ENCODE measurements at places on chromosomes 3 and 15. TPM values are rescaled to one million over a fixed set of nuclear protein-coding genes. Genes with fewer than 3 reads are reported as not detected.

- peaks cover 8% of the 10 kb centered on the region for H3K36me3 ChIP-seq
- H3K4me1 ChIP-seq = peaks cover 25% of the 10 kb centered on the region
- peak; percentile 41 for DNase-seq
- H3K27me3 ChIP-seq = no peaks in the 10 kb centered on the region
- H3K27ac ChIP-seq = peak overlapping the region; percentile 85
Measured at GRCh38 chr3:179072100-179072438, 460 bp upstream of the ZMAT3 start.

DNA sequence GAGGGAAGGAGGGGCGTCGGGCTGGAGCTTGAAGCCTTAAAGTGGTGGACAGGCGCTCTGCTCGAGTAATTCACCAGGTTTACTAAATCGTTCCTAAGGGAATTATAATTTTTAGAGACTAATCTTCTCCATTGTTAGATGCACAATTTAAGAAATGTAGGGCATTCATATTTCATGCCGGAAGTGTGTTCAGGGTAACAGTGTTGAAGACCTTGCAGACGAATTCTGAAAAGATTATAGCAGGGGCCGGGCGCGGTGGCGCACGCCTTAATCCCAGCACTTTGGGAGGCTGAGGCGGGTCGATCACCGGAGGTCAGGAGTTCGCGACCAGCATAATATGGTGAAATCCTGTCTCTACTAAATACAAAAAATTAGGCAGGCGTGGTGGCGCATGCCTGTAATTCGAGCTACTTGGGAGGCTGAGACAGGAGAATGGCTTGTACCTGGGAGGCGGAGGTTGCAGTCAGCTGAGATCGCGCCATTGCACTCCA is 365 bp upstream of the GTF2A2 start:
- H3K27me3 ChIP-seq = no peaks in the 10 kb centered on the region
- peaks cover 15% of the 10 kb centered on the region for H3K36me3 ChIP-seq
- no peak overlapping the region for H3K4me3 ChIP-seq
- DNase-seq = peak; percentile 6

DNA sequence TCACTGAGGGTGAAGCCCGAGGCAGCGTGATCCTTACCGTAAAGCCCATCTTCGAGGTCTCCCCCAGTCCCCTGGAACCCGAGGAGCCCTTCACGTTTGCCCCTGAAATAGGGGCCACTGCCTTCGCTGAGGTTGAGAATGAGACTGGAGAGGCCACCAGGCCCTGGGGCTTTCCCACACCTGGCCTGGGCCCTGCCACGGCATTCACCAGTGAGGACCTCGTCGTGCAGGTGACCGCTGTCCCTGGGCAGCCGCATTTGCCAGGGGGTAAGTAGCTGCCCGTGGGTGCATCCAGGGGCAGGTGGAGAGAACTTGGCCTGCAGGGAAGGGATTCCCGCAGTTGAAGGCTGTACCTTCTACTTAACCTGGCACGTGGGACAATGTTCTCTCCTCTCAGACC is 42.4 kb downstream of the ACAN start:
- no peak overlapping the region for H3K4me3 ChIP-seq
- peaks cover 10% of the 10 kb centered on the region for H3K4me1 ChIP-seq
- peaks cover 3% of the 10 kb centered on the region for H3K27me3 ChIP-seq
- no peak for DNase-seq
- peak overlapping the region; percentile 23 for H3K27ac ChIP-seq

DNA sequence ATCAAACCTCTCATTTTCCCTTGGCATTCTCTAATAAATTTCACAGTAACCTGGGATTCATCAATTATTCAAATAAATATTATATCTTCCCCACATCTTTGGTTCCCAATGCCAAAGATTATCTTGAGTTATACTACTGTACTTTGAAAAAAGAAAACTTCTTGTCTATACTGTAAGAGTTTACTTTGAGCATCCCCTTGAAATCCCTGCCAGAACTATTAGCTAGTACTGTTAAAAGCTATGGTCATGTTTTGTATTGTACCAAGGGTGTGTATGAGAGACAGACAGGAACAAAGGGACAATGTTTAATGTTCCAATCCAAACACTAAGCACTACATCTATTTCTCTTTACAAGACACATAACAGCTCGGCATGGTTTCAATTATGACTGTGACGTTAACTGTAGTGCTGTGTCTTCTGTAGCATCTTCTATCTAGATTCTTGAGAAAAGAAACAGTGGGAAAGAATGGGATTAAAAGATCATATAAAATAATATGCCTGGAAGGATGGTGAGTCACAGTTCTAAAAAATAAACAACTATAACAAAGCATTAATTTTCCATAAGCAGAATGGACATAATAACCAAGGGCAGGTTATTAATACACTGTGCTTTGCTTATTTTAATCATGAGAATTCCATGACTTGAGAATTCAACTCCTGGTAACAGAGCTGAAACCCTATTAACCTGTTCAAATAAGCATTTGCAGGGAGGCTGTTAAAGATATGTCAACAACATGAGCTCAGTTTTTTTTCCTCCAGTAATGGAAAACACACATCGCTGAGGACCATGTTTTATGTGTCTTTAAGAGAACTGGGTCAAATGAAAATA is 71.1 kb downstream of the ALDH1A2 start:
- H3K27me3 ChIP-seq = peaks cover 47% of the 10 kb centered on the region
- H3K36me3 ChIP-seq = no peaks in the 10 kb centered on the region
- no peak for DNase-seq
- H3K27ac ChIP-seq = no peak overlapping the region
- H3K4me3 ChIP-seq = no peak overlapping the region
- no peaks in the 10 kb centered on the region for H3K4me1 ChIP-seq

GRCh38 chr3:79005084-79005483 is 762.7 kb downstream of the ROBO1 start:
- no peak overlapping the region for H3K27ac ChIP-seq
- H3K4me1 ChIP-seq = peaks cover 6% of the 10 kb centered on the region
- DNase-seq = no peak

- H3K4me3 ChIP-seq = peak overlapping the region; percentile 98
- peak; percentile 44 for DNase-seq
- no peaks in the 10 kb centered on the region for H3K27me3 ChIP-seq
- H3K36me3 ChIP-seq = peaks cover 36% of the 10 kb centered on the region
- peaks cover 37% of the 10 kb centered on the region for H3K4me1 ChIP-seq
Measured at GRCh38 chr3:57557085-57557537, 1.0 kb downstream of the PDE12 start.

DNA sequence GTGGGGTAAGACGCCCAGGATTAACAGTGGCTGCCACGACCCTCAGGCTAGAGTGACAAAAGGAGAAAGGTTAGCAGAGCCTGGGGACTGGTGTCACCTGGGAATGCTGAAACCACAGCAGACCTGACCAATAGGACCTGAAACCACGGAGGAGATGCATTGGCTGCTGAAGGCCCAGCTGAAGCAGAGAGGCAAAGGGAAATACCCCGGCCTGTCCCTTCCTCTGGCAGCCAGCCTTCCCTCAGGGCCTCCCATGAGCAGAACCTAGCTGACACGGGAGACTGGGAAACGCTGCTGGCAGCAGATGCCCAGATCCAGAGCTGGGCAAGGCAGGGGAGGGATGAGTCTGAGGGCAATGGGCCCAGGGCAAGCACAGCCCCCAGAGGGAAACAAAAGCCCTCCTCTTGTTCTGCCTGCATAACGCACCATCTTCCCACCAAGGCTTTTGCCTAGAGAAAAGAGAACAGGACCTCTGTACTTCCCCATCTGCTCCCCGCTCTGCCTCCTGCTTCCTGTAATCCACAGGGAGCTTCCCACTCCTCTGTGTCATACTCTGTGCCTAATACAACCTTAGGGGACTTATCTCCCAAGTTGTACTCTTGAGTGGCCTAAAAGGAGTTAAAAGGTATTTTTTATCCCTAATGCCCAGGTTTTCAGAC is 216.2 kb downstream of the ABHD5 start:
- no peak overlapping the region for H3K4me3 ChIP-seq
- DNase-seq = no peak
- no peak overlapping the region for H3K27ac ChIP-seq

DNA sequence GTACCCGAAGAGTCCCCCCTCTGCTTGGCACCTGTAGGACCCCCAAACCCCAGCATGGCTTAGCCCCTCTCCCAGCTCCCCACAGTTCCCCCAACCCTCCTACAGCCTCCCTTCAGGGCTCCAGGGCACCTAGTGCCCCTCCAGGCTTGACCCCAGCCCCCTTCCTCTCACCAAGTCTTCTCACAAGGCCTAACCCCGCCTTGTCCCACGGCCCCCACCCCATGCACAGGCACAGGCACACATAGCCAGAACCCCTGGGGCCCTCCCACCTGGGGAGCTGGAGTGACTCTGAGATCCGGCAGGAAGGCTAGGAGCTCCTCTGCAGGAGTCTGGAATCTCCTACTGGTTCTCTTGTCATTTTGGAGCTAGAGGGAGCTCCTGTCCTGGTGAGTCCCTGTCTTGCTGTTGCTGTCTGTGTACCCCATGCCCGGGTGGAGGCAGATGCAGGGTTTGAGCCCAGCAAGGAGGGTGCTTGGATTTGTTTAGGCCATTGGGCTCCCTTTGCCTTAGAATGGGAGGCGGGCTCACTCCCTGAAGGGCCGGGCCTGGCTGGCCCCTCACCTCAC is 39.6 kb downstream of the KLF13 start:
- H3K4me3 ChIP-seq = peak overlapping the region; percentile 78
- H3K4me1 ChIP-seq = peaks cover 98% of the 10 kb centered on the region
- H3K27me3 ChIP-seq = no peaks in the 10 kb centered on the region
- no peak for DNase-seq
- H3K36me3 ChIP-seq = peaks cover 40% of the 10 kb centered on the region

DNA sequence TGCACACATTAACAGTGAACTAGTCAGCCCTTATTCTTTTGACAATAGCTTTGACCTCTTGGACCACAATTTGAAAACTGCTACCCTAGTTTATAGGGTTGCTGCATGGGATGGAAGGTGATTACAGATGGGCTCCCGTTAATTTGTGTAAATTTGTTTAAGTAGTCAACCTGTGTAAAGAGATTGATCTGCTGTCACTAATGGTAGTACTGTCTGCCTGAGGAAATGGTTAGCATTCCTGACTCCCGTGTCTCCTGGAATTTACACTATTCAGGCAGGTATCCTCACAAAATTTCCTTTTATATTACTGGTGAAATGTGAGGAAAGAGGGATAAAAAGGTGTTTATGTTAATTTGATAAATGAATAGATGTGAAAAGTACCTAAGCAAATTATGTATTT is 15.3 kb upstream of the EBLN2 start:
- H3K36me3 ChIP-seq = peaks cover 15% of the 10 kb centered on the region
- H3K4me1 ChIP-seq = peaks cover 44% of the 10 kb centered on the region
- H3K27me3 ChIP-seq = no peaks in the 10 kb centered on the region
- H3K27ac ChIP-seq = no peak overlapping the region
- DNase-seq = no peak
- H3K4me3 ChIP-seq = no peak overlapping the region

GRCh38 chr15:75677465-75678323 is 30.0 kb downstream of the SNX33 start:
- no peaks in the 10 kb centered on the region for H3K4me1 ChIP-seq
- no peak for DNase-seq
- H3K27ac ChIP-seq = no peak overlapping the region
- no peaks in the 10 kb centered on the region for H3K36me3 ChIP-seq
- no peaks in the 10 kb centered on the region for H3K27me3 ChIP-seq

- H3K4me1 ChIP-seq = no peaks in the 10 kb centered on the region
- H3K27me3 ChIP-seq = no peaks in the 10 kb centered on the region
- no peak for DNase-seq
- H3K27ac ChIP-seq = peak overlapping the region; percentile 36
- H3K36me3 ChIP-seq = peaks cover 41% of the 10 kb centered on the region
- no peak overlapping the region for H3K4me3 ChIP-seq
Measured at GRCh38 chr3:101656651-101657050, 20.3 kb downstream of the ZBTB11 start.

- no peak overlapping the region for H3K4me3 ChIP-seq
- H3K4me1 ChIP-seq = peaks cover 14% of the 10 kb centered on the region
- H3K36me3 ChIP-seq = no peaks in the 10 kb centered on the region
Measured at GRCh38 chr15:92091155-92091734, 237.7 kb downstream of the SLCO3A1 start.

DNA sequence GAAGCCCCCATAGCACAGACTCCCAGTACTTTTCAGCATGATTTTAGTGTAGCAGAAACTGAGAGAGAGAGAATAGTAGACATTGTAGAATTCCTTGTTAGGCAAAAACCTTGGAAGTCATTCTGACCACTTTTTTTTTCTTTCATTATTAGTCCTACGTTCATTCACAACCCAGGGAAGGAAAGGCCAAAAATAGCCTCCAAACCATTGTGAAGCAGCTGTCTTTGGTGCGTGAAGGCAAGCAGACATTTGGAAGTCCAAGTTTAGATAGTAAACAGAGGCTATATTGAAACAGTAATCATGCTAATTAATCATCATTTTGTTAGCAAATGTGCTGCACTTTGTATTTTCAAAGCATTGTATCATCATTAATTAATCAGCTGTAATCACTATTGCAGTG is 34.5 kb downstream of the CCDC54 start:
- no peaks in the 10 kb centered on the region for H3K27me3 ChIP-seq
- peaks cover 3% of the 10 kb centered on the region for H3K36me3 ChIP-seq
- H3K4me1 ChIP-seq = peaks cover 7% of the 10 kb centered on the region

DNA sequence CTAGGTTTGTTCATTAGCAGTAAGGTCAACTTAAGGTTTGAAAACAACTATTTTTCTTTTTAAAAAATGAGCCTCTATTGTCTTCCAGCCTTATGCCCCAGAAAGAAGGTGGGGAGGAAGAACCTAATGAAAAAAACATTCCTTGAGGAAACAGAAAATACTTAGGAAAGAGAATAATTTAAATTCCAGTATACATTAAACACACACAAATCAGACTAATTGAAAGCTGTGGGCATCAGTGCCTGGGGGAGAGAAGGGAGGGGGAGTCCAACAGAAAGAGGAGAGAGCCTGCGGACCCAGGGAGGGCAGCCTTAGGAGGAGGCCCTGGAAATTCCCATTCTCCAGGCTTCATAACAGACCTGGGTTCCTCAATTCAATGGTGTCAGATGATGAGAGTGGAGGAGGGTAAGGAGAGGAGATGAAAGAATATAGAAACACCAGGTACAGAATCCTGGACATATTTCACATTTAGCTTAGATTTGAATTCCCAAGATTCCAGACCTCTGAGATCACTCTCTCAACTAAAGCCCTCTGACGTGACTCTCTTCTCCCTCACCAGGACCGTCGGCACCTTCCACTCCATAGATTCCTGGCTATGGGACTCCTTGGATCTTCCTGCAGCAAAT is 320.5 kb upstream of the UMPS start:
- DNase-seq = no peak
- no peaks in the 10 kb centered on the region for H3K4me1 ChIP-seq
- H3K27me3 ChIP-seq = peaks cover 11% of the 10 kb centered on the region
- no peak overlapping the region for H3K4me3 ChIP-seq
- no peaks in the 10 kb centered on the region for H3K36me3 ChIP-seq

DNA sequence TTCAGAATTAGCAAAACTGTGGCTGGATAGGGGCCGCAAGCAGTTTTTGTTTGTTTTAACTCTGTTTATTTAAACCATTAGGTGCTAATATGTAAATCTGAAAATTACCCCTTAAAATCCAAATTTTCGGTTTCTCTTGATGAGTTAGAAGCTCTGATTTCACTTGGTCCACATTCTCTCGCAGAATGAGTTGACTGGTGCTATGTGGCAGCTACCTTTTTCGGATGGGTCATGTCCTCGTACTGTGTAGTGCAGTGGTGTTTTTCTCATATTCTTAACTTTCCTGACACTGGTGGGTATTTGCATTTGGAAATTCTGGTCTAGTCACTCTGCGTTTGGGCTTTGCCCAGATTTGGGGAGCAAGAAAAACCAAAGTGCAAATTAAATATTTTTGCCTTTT is 87.1 kb downstream of the DIPK2A start:
- no peak overlapping the region for H3K4me3 ChIP-seq
- DNase-seq = no peak
- H3K27me3 ChIP-seq = no peaks in the 10 kb centered on the region
- no peak overlapping the region for H3K27ac ChIP-seq
- no peaks in the 10 kb centered on the region for H3K36me3 ChIP-seq

The RHOV gene
- 0.45 TPM for total RNA-seq

The RUBCN gene
- 23.7 TPM for total RNA-seq

The WNT5A gene
- not detected for total RNA-seq

The RPSA gene
- total RNA-seq = 2,622 TPM

The CHRM5 gene
- total RNA-seq = not detected

The ACAA1 gene
- total RNA-seq = 70.2 TPM

Data from activated naive CD8-positive, alpha-beta T cell treated with anti-CD3 and anti-CD28 coated beads for 36 hours (primary cell).